ENCODE measurements at places on chromosomes 6 and 20.

DNA sequence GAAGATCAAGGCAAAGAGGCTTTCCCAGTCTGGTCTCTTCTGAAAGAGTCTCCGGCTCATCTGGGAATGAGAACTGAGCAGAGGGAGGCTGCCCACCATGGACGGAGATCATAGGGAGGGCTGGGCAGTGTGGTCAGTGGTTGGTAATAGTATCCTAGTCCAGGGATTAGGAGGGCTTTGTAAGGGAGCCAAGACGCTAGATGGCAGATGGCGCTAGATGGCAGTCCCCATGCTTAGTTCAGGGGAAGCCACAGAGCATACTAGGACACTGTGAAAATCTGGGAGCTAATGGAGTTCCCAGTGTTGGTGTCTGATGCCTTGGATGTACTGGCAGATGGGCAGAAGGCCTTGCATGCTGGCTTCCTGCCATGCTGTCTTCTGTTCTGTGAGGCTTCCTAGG lies 21.7 kb upstream of the DAAM2 start:
- no peak for DNase-seq

GRCh38 chr6:21000331-21000801 lies 466.1 kb downstream of the CDKAL1 start:
- DNase-seq, result no peak

- no peak for DNase-seq
Observed at GRCh38 chr20:56348746-56349145, 10.0 kb upstream of the FAM210B start.

- DNase-seq, result no peak
Observed at GRCh38 chr20:36644032-36644705, 1.8 kb downstream of the SLA2 start.

- DNase-seq, result no peak
Observed at GRCh38 chr6:119717942-119718341, 368.4 kb upstream of the MAN1A1 start.

GRCh38 chr20:40894237-40894630 lies 134.4 kb upstream of the TOP1 start:
- DNase-seq, result no peak

GRCh38 chr6:43990627-43991619 lies 136.3 kb downstream of the MRPL14 start:
- no peak for DNase-seq

DNA sequence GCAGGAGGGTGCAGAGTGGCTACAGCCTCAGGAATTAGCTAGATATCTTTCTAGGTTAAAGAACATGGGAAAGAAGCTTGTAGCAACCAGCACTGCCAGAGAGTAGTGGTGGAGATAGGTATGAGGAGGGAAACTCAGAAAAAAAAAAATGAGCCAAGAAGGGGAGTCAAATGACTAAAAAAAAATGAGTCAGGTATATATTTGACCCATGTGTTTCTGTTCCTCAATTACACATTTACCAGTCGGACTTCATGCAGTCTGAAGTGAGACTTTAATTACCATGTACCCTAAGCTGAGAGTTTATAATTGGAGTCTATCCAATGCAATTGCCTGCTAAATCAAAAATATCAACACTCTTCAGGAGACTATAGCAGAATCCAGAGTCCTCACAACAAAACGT lies 964.6 kb downstream of the HACE1 start:
- no peak for DNase-seq

DNA sequence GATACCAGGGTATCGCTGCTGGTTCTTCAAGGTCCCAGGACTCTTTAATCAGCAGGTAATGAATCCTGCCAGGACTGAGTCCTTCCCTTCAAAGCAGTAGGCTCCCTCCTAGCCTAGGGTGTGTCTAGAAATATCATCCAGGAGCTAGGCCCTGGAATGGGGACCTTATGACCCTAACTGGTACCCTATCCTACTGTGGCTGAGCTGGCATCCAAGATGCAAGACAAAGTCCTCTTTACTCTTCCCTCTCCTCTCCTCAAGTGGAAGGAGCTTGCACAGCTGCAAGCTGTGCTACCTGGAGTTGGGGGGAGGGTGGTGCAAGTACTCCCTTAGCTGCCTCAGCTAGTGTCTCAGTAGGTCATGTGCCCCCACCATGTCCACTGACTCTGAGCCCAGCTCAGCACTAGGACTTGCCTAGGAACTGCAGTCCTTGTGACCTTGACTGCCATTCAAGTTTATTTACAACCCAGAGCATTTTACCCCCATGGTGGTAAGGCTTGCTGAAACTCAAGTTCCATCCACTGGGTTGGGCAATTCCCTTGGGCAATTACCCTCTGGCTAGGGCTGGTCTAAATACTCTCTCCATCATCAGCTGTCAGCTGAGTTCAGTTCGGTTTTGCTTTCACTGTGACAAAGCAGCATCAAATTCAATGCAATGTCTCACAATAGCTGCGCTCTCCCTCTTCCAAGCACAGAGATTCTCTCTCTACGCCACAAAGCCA lies 48.4 kb upstream of the TOP1 start:
- no peak for DNase-seq

DNA sequence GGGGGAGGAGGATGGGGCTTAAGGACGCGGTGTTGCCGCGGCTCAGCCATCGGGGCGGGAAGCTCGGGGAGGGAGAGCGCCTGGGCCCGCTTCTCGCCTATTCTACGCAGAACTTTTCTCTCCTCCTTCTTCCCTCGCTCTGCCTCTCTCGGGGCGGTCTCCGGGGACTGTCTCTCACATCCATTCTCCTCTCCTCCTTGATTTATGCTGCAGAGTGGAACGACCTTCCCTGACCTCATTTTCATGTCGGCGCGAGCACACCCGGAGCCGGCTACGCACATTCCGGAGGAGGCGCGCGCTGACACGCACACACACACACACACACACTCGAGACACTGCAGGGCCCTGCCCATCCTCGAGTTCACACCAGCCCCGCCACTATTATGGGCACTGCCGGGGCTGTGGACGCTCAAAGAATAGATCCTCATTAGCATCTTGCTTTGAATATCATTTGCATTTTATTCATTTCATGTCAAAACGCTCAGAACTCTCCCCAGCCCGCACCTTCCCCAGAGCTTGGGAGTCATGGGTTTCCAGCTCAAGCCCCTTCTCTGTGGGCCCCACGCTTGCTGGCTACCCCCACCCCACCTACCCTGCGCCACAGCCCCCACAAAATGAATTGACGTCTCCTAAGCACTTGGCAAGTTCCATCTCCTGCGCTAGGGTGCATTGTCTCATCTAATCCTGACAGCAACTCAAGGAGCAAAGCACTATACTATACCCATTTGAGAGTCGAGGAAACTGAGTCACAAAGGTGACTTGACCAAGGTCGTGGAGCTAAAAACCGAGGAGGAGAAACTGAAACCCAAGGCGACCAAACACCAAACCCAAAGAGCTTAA lies 36.8 kb downstream of the NCR2 start:
- no peak for DNase-seq

GRCh38 chr6:71349976-71350615 lies 61.5 kb downstream of the OGFRL1 start:
- no peak for DNase-seq

DNA sequence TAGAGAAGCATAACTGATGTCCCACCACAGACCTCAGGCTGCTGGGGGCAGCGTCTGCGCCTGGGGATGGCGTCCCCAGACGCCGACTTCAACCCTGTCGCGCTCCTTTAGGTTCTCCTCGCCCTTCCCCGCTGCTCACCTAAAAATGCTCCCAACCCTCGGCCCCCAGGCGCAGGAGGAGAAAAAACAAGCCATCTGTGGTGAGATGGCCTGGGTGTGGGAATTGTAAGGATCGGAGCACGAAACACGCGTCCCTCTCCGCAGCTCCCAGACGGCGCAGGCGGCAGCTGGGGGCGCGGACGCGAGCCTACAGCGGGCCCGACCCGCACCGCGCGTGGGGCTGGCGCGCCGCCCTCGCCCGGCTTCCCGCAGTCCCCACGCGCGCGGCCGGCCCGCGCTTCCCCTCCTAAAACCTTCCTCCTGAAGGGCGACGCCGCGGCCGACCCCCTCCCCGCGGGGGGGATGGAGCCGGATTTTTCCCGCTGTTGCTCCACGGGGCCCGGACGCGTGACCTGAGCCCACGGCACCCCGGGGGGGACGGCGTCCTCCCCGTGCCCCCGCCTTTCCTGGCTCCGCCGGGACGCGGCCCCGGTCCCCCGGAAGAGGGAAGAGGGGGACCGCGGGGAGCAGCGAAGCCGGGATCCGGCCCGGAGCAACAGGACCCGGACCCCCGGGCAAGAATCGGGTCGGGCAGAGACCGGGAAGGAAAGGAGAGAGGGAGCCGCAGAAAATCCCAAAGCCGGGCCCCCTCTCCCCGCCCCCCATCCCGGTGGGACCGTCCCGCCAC lies 611 bp downstream of the EPB41L2 start:
- no peak for DNase-seq

All from GF-D8 (cell line).